ENCODE measurements at places on chromosomes 2 and 18. TPM values are rescaled to one million over a fixed set of nuclear protein-coding genes. Genes with fewer than 3 reads are reported as not detected.

DNA sequence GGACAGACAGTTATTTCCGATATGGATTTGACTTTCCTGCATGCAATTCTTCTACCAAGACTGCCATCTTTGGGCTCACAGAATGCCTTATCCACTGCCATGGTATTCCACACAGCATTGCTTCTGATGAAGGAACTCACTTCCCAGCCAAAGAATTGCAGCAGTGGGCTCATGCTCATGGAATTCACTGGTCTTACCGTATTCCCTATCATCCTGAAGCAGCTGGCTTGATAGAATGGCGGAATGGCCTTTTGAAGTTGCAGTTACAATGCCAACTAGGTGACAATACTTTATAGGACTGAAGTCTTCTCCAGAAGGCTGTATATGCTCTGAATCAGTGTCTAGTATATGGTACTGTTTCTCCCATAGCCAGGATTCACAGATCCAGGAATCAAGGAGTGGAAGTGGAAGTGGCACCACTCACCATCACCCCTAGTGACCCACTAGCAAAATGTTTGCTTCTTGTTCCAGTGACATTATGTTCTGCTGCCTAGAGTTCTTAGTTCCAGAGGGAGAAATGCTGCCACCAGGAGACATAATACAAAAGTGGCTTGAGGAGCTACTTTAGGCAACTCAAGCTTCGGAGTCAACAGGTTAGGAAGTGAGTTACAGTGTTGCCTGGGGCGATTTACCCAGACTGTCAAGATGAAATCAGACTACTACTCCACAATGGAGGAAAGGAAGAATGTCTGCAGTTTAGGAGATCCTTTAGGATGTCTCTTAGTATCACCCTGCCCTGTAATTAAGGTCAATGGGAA, 23.8 kb upstream of the SMAD4 start:
- DNase-seq, result no peak

- no peak for DNase-seq
These were observed 139.4 kb downstream of the AKAIN1 start for GRCh38 chr18:5057386-5058348.

- peak; percentile 79 for DNase-seq
These were observed 681 bp downstream of the SPR start for GRCh38 chr2:72887740-72888437.

- DNase-seq, result no peak
These were observed 66.0 kb upstream of the ST3GAL5 start for GRCh38 chr2:85954590-85955458.

GRCh38 chr2:84085562-84085961, 373.5 kb downstream of the SUCLG1 start:
- DNase-seq, result no peak

GRCh38 chr18:25646971-25647370, 295.0 kb upstream of the ZNF521 start:
- no peak for DNase-seq

GRCh38 chr2:147082850-147083522, 761.8 kb upstream of the ACVR2A start:
- no peak for DNase-seq

DNA sequence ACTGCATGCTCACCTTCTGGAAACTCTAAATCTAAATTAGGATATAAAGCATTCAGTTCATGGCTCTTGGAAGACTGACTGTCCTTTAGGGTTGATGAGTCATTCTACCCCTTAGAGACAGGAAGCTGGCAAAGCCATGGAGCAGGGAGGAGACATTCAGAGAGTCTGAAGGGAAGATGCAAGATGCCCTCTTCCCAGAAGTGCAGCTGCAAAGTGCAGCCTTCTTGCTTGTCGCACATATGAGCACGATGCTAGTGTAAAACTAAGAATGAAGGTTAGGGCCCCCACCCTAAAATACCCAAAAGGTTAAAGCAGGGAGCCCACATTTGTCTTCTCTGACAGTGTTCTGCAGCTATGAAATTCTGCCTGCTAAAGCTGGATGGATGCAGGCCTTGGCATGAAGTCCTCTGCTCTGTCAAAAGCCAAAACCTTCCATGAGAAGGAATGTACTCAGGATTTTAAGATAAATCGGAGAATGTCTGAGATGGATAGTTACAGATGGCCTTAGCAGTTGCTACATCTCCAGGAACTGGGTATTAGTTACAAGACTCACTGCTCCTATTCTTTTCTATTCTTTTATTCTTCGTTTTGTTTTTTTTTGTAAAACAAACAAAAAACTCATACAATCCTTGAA, 89.7 kb downstream of the POLE4 start:
- DNase-seq, result no peak

DNA sequence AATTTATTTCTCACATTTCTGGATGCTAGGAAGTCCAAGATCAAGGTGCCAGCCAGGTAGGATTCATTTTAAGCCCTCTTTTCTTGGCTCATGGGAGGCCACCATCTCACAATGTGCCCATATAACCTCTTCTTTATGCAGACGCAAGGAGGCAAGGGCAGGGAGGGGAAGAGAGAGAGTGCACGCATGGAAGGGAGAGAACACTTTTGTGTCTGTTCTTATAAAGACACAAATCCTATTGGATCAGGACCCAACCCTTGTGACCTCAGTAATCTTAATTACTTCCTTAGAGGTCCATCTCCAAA, 32.5 kb downstream of the CMPK2 start:
- DNase-seq, result no peak

DNA sequence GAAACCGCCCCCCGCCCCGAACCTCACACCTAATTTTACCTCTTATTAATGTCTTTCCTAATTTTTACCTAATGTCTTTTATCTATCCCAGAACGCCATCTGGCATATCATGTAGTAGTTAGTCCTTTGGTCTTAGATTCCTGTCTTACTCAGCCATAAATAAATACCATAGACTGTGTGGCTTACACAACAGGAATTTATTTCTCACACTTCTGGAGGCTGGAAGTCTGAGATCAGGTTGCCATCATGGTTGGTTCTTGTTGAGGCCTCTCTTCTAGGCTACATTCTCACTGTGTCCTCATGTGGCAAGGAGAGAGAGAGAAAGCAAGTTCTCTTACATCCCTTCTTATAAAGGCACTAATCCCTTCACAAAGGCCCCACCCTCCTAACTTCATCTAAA, 46.8 kb downstream of the RHBDD1 start:
- DNase-seq, result no peak

DNA sequence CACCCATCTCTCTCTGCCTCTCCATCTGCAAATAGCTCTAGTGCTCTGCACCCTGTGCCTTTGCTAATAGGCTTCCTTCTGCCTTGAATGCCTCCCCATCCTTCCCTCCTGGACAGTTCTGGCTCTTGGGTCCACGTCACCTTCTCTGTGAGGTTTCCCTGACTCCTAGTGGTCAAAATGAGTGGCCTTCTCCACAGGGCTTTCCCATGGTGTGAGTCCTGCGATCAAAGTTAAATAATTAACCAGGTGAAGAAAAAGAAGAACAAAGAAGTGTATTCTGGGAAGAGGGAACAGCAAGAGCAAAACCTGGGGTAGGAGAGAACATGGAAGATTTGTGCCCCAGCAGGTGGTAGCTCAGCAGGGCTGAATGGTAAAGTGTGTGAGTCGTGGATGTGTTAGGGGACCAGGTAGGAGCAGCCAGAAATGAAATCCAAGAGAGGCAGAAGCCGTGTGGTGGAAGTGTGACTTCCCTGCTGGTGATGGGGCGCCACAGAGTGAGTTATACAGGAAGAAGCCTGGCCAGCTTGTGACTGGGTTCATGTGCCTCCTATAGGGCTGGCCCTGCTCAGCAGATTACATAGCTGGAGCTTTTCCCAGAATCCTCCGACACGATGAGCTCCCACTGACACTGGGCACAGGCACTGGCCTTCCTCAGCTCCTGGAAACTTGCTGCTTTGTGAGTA, 93.8 kb upstream of the LDAH start:
- DNase-seq, result no peak

DNA sequence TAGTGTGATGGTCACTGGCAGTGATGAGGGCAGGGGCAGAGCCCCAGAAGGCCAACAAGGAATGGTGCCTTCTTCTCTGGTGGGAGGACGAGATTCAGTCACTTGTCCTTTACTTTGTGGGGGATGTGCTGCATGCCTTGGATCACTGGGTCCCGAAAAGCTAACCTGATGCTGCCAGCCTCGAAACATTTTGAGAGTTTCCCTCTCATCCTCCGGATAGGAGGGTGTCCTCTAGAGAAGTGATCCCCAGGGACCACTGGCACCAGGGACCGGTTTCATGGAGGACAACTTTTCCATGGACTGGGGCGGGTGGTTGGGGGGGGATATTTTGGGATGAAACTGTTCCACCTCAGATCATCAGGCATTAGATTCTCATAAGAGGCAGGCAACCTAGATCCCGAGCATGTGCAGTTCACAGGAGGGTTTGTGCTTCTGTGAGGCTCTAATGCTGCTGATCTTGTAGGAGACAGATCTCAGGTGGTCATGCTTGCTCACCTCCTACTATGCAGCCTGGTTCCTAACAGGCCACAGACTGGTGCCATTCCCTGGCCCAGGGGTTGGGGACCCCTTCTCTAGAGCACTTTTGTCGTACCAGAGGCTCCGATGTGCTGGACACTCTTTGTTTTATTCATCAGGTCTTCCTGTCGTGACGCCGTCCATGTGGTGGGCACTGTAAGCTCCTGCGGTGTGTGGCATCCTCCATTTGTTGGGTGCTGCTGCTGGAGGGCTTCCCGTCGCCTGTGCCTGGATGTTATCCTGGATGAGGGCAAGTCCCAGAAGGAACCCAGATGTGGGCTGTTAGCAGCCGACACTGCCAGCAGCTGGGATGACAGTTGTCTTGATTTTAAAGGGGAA, 68.5 kb upstream of the HDAC4 start:
- no peak for DNase-seq

- DNase-seq, result no peak
These were observed 389.3 kb downstream of the IRS1 start for GRCh38 chr2:226410247-226410835.

DNA sequence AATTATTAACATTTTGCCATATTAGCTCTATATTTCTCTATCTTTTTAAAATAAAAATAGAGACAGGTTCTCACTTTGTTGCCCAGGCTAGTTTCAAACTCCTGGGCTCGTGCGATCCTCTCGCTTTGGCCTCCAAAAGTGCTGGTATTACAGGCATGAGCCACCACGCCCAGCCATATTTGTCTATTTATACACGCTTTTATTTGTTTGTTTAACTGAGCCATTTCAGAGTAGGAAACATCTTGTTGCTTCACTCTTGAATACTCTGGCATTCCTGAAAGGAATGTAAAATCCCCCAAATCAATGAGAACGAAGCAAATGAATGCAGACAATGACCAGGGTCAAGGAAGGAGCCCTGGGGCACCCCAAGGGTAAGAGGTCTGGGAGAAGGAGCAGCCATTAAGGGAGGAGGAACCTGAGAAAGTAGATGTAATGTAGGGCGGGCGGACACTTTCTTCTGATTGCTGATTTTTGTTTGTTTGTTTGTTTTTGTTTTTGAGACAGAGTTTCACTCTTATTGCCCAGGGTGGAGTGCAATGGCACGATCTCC, 31.7 kb upstream of the RAB1A start:
- DNase-seq, result no peak

DNA sequence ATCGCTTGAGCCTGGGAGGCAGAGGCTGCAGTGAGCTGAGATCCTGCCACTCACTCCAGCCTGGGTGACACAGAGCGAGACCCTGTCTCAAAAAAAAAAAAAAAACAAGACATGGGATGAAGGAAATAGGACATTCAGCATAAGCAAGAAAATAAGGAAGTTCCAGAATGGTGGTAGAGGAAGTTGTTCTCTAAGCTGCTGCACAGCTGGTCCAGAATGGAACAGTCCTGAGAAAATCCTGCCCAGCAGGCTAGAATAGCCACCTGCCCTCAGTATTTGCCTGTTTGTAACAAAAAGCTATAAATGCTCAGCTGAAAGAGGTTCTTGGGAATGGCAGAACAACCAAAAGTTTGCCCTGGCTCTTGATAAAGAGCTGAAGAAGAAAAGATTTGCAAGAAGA, 11.1 kb upstream of the MAPRE3 start:
- DNase-seq, result no peak

- DNase-seq, result no peak
These were observed 271.9 kb downstream of the NCKAP5 start for GRCh38 chr2:133296401-133296800.

DNA sequence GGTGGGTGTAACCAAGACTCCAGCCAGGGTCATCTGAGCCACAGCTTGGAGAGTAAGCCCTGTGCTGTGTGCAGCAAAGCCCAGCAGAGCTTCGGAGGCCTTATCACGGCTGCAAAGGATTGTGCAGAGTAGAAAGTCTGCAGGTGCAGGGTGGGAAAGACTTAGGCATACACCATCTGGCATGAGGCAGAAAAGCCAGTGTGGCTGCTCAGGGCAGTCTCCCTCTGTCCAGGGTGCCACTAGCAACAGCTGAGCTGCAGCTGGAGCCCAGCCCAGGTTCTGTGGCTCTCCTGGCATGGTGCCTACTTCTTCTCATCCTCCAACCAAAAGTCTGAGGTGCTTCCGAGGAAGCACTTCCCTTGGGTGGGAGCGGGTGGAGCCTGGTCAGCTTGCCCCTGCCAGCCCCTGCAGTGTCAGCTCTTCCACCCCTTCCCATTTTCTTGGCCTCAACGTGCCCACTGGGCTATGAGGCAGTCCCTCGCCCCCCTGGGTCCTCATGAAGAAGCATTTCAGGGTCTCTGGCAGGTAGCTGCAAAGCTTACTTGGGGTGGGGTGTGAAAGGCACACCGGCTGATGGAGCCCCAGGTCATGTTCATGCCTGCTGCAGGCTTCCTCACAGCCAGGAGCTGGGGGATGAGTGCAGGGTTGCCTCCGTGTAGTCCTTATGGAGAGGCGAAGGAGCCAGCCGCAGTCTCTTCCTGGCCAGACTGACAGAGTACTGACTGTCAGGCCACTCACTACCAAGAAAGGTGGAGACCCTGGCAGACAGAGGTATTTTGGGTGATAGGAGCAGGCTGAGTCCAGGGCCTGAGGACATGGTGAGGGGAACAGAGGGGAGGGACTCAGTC, 4.8 kb downstream of the AMER3 start:
- no peak for DNase-seq

DNA sequence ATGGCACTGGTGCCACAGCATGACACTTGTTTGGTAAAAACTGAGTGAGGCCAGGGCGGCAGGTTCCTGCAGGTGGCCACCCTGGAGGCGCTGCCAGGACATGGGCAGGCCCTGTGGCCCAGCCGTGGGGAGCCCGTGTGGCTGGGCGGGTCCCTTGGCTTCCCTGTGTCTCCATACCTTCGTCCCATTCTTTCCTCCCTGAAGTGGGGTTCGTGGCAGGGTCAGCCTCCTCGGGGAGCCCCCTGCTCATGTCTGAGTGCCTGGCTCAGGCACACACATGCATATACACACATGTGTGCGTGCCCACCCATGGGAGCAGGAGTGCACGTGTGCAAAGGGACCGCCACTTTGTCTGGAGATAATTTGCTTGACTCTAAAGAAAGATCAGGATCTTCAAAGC, 86.5 kb upstream of the HDAC4 start:
- no peak for DNase-seq

- no peak for DNase-seq
These were observed 171.3 kb upstream of the XIRP2 start for GRCh38 chr2:166716968-166717367.

Gene STON1
- total RNA-seq, result 44.8 TPM

Gene ALPG
- not detected for total RNA-seq

Gene EPHA4
- total RNA-seq, result 43.0 TPM

Gene BBS5
- total RNA-seq, result 4.3 TPM

Gene FNDC4
- 82.0 TPM for total RNA-seq

Gene CRYGC
- not detected for total RNA-seq

Gene MOGAT1
- total RNA-seq, result not detected

Gene ZNG1B
- total RNA-seq, result 27.0 TPM
